ENCODE measurements at places on chromosomes 5 and 9.

DNA sequence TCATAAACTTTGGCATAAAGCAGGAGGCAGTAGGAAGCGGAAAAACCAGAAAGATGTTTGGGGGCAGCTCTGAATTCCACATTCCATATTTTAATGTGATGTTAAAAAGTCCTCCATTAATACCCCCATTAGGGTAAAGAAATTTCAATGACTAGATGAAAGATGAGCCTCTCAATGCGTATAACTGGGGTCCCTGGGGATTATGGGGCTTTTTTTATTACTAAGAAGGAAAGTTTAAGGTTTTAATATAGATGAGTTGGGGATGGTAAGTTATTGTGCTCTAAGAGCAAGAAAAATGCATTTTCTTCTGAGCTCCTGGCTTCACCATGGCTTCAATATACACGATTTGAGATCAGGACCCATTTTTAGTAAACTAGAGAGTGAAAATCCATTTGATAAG, 321.9 kb downstream of the CDK5RAP2 start:
- no peak for DNase-seq

DNA sequence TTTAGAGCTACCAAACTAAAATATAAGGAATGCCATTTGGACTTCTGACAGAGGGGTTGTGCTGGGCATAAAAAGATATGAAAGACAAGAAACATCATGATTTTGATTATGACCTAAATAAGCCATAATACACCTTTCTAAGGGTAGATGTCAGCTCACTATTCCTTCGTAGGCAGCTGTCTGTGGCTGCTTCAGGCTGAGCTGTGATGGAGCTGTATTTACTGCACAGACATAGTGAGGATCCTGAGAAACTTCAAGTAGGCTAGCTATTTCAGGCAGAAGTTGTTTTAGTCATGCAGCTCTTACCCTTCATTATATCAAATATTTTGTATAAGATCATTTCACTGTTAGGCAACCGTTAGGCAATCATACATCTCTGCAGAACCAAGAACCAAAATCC, 511.7 kb downstream of the CDH12 start:
- no peak for DNase-seq

GRCh38 chr5:58265246-58265930, 194.5 kb downstream of the PLK2 start:
- no peak for DNase-seq

DNA sequence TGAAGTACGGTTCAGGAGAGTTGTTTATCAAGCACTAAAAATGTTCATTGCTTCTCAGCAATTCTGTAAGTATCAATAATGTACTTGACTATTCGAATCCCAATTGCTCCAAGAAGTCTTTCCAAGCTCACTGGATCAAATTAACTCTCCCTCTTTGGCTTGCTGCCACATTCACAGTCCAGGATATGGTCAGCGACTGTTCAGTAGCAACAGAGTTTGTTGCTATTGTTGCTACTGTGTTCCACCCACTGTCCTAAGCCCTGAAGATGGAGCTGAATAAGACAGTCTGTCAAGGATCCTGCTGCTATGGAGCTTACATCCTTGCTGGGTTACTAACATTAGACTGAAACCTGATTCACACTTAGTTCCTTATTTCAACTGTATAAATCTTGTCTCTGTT, 110.8 kb downstream of the FGF10 start:
- no peak for DNase-seq

GRCh38 chr5:72171667-72172066, 64.4 kb downstream of the MAP1B start:
- no peak for DNase-seq

DNA sequence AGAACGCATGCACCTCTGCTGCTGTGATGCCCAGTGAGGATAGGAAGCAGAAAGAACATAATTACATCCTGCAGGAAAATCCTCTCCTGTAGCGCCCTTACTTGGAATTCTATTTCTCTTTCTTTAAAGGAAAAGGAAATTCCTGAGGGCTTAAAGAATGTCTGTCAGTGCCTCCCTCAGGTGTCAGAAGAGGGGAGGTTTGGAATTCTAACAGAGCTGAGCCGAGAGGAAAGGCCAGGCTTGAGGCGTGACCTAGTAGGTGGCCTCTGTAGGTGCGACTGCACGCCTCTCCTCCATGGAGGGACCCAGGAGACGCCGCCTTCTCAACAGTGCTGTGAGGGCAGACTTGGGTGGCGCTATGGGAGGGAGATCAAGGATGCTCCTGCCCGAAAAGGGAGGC, 55.9 kb upstream of the ERCC6L2 start:
- DNase-seq: no peak

DNA sequence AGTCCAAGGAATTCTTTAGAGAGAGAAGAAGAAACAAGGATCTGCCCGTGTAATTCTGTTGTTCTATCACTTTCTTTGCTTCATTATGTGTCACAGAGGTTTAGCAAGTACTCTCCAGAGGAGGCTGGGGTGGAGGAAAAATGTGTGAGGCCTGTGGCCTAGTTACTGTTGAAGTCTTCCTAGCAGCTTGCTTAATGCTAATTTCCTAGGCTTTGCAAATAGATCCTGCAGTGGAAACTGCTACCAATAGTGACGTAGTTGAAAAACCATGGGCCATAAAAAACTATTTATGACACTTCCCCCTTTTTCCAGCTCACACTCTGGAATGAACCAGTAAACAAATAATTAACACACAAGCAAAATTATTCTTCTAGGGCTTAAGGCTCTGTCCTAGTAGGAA, 27.0 kb upstream of the C9orf72 start:
- DNase-seq: no peak

DNA sequence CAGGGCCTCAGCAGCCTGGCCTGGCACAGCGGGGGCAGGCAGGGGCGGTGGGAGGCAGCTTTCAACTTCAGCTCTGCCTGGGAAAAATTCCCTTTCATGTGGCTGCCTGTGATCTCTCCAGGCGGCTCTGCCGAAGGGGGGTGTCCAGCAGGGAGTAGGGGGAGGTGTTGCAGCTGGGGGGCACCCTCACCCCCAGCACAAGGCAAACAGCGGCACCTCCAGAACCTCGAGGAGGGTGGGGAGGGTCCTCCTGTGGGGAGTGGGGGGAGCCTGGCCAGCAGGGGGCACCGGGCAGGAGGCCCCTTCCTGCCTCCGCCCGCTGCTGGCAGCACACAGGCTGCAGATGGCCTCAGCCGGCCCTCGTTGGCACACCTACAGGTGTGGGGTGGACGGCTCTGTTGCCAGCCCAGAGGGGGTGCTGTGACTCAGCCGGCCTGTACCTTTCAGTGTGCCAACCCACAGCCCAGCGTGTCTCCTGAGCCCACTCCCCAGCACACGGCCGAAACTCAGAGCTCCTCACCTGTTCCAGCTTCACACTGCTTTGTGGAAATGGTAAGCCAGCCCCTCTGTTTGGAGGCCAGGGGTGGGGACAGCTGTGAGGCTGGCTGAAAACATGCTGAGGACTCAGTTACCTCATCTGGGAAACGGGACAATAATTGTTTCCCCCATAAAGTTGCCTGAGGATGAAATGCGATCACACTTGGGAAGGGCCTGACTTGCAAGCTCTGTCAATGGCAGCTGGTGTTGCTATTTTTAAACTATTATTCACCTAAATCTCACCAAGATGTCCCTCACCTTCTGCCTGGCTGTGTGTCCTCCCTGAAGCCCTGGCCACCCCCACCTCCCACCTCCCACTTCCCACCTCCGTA, 37.0 kb downstream of the CXXC5 start:
- no peak for DNase-seq

- no peak for DNase-seq
These were observed 286.0 kb upstream of the DMRT1 start for GRCh38 chr9:555493-555892.

DNA sequence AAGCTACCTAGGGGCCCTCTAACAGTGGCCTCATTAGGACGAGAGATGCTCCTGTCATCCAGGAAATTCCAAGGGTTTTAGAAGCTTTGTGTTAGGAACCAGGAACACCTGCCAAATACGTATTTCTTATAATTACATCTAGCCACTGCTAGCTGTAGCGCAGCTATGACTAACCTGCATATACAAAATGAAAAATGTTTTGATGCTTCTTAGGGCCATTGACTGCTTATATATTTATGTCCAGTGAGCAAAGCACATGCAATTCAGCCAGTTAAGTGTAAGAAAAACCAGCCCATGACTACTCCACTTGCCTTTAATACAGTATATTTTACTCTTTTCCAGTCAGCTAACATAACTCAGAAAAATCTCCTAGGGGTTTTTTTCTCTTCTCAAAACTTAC, 143.3 kb downstream of the TRPM3 start:
- DNase-seq: no peak

GRCh38 chr9:5427005-5427404, 10.7 kb downstream of the PLGRKT start:
- no peak for DNase-seq

DNA sequence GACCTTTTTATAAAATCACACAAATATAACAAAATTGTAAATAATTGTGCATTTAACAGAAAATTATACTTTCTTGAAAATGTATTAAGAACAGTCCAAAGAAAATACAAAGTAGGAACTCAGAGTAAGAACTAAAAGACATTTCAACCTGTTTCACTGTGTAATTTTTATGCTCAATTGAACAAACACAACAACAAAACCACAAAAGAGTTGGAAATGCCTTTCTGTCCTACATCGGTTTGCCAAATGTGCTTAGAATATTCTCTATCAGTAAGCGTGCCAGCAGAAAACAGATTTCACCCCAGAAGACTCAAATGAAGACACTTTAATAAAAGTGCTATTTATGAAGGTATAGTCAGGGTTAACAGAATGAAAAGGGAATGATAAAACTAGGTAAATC, 592.1 kb downstream of the PRELID2 start:
- no peak for DNase-seq

- DNase-seq: no peak
These were observed 53.1 kb downstream of the SYK start for GRCh38 chr9:90854637-90855175.

GRCh38 chr5:65766175-65766574, 44.2 kb downstream of the NLN start:
- DNase-seq: no peak

- DNase-seq: no peak
These were observed 5.6 kb downstream of the P4HA2 start for GRCh38 chr5:132221781-132222648.

GRCh38 chr9:117073539-117074341, 341.1 kb downstream of the ASTN2 start:
- no peak for DNase-seq

- DNase-seq: no peak
These were observed 167.7 kb downstream of the CCDC192 start for GRCh38 chr5:127870914-127871313.

DNA sequence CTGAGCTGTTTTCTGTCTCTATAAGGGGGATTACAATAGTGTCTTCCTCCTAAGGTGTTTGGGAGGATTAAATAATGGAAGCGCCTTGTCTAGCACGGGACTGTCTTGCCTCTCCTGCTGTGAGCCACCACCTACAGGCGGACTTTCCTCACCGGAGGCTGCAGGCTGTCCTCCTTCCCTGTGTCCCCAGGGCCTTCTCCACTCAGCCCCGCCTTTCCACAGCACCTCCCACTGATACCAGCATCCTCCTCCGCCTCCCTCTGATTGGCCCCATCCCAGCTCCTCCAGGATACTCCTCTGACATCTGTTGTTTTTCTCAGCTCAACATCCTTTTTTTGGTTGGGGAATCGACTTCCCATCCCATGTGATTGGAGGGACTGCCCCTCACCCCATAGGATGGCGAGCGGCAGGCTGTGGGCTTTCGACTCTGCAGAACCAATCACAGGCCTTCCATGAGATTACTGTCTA, 851 bp upstream of the ZDHHC12 start:
- no peak for DNase-seq

- DNase-seq: no peak
These were observed 16.8 kb downstream of the GLDC start for GRCh38 chr9:6628704-6629103.

DNA sequence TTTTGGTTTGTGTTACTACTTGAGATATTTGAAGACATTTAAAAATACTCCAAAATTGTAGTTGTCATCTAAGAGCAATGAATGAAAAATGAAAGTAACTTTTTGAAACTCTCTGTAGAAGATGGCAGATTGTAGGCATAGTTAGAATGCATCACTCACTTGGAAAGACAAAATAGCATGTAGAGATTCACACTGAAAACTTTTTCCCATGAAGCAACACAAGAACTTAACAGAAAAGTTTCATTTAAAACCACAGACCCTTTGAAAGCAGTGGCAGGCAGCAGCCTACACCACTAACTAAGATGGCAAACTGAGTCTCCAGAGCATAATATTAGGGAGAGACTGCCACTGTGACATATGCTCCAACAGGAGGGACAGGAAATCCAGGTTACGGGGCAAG, 18.9 kb upstream of the FAM174A start:
- no peak for DNase-seq

GRCh38 chr5:137273511-137273910, 225.6 kb downstream of the SPOCK1 start:
- no peak for DNase-seq

- peak; percentile 36 for DNase-seq
These were observed 16.7 kb downstream of the TRAF1 start for GRCh38 chr9:120909904-120910303.

DNA sequence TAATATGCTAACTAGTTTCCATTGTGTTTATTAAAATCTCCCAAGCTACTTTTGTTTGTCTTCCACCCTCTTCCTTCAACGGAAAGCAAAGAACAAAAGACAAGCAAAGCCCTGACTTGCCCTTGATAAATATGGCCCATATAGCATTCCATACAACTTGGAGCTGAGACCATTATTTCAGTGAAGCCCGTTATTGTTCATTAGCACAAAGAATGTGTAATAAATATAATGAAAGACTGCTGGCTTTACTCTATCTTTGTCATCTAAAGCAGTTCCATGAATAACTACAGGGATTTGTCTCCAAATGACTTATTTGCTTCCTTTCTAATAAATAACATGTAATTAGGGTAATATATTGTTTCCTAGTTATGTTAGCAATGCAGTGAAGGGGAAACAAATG, 270.7 kb upstream of the TLE4 start:
- DNase-seq: no peak

GRCh38 chr5:100860407-100860806, 42.7 kb downstream of the ST8SIA4 start:
- no peak for DNase-seq

DNA sequence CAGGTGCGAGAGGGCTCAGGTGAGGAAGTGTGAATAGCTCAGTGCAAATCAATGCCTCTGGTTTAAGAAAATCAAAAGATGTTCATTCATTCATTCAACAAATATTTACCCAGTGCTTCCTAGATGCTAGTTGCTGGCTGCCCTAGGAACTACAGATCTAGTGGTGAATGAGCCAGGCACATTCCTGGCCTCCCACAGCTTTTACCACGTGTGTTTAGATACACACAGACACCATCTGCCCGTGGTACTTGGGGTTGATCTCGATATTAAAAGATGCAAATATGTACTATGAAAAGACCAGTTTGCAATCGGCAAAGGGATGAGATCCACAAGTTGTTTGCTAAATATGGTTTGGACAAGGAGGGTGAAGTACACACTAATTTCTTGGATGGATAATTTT, 78.2 kb downstream of the GTF3C4 start:
- no peak for DNase-seq

- no peak for DNase-seq
These were observed 68.8 kb upstream of the FCN2 start for GRCh38 chr9:134811673-134812342.

Measured in CD4-positive, alpha-beta T cell (primary cell).